NCI-H1417 (cell line): ENCODE measurements at places on chromosomes 4 and X.
A peak's percentile ranks its signal among the peaks of the same experiment; 100 is the strongest.

- DNase-seq = no peak
Measured at GRCh38 chr4:4919927-4920326, 60.5 kb downstream of the MSX1 start.

GRCh38 chrX:40172401-40173142 is 74.8 kb upstream of the BCOR start:
- DNase-seq = no peak

GRCh38 chr4:62394766-62395165 is 1194.6 kb downstream of the ADGRL3 start:
- no peak for DNase-seq

DNA sequence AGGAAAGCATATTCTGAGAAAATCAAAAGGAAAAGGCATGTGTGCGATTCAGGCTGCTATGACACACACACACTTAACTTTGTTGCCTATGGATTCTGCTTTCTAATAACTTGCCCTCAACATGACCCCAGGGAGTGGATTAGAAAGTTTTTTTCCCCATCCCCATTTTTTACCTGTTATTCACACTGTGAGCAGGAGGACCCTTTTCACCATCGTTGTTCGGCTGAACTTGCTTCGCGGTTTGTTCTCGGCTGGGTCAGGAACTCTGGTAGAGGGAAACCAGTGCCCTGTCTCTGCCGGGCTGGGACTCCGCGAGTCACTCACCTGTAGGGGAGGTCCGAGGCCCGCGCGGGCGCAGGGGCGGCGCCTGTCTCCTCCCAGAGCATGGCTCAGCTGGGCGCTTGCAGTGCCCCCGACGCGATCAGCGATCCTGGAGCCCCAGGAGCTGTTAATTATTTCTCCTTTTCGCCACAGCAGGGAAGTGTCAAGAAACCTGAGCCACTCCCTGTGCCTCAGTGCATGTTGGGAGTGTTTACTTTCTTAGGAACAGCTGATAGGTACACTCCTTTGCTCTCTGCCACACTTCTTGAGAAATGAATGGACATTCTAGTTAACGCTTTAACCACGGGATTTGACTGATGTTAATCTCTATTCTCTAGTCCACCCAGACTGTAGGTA is at the start of gene RASSF6:
TSS of gene RASSF6 (minus strand) at position 322 of the 678 bp plus-strand sequence. CDS start 8,641 bp downstream, outside the sequence.
- peak; percentile 86 for DNase-seq

GRCh38 chr4:8725071-8725841 is 132.7 kb downstream of the CPZ start:
- no peak for DNase-seq

GRCh38 chrX:97102938-97103337 is 219.2 kb downstream of the RPA4 start:
- DNase-seq = no peak

- no peak for DNase-seq
Measured at GRCh38 chrX:54819201-54819600, 11.7 kb downstream of the MAGED2 start.

DNA sequence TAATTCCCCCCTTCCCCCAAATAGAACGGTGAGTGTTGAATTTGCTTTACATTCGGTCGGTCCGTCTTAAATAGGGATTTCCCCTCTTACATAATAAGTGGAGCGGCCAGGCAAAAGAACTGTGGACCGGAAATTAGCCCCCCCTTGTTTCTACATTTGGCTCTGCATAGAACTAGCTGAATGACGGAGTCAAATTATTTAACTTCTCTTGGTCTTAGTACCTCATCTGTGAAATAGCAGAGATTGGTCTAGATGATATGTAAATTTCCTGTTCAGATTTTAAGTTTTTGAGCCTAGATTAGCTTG is 1.3 kb downstream of the SPATA18 start:
- no peak for DNase-seq

DNA sequence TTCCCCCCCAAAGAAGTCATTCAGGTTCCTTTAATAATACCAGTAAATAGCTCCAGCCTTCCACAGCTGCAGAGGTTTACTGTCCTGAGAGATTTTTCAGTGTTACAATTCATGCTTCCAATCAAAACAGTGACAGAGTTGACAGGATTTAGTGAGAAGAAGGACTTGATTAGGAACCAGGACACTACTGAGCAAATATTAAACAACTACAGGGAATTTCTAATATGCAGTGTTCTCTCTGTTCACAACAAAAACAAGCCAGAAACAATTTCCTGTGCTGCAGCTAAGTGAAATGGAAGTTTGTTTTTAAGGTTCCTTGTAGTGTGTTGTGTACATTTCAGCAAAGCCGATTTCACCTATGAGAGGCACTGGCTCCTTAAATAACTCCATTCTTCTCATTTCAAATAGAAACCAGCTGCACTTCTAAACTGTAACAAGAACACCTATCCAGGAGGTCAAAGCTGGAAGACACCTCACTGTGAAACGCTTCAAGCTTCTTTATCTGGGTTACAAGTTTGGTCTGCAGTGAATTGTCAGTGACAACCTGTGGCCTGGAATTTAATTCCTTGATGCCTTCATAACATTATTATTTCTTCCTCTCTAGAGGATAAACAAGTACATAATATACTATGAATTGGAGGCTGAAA is 149.3 kb downstream of the RASL11B start:
- no peak for DNase-seq
